ENCODE measurements at places on chromosomes 7 and 10. TPM values are rescaled to one million over a fixed set of nuclear protein-coding genes. Genes with fewer than 3 reads are reported as not detected.

GRCh38 chr7:44463169-44463808 is 27.2 kb downstream of the NUDCD3 start:
- peaks cover 69% of the 10 kb centered on the region for H3K4me1 ChIP-seq
- no peak overlapping the region for H3K4me3 ChIP-seq
- H3K27me3 ChIP-seq = no peaks in the 10 kb centered on the region
- no peak for DNase-seq

DNA sequence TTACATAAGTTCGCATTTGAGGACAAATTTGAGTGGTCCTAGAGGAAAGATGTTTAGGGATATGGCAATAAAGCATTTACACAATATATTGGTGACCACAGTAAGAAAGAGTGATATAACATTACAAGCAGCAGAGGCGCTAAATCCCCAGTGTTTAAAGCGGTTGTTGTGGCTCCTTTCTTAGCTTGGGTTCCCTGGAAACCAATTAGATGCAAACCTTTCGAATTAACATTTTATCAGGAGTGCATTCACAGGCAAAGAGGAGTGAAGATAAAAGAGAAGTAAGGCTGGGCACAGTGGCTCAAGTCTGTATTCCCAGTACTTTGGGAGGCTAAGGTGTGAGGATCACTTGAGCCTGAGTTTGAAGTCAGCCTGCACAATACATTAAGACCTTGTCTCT is 331.1 kb downstream of the BICC1 start:
- no peak overlapping the region for H3K27ac ChIP-seq
- H3K4me3 ChIP-seq = no peak overlapping the region
- H3K4me1 ChIP-seq = no peaks in the 10 kb centered on the region

The BLOC1S2 gene
- 57.1 TPM for total RNA-seq

GRCh38 chr7:67518580-67518979 is 521.9 kb downstream of the TYW1 start:
- H3K4me3 ChIP-seq = no peak overlapping the region
- no peak for DNase-seq
- H3K36me3 ChIP-seq = no peaks in the 10 kb centered on the region
- H3K4me1 ChIP-seq = no peaks in the 10 kb centered on the region
- H3K27me3 ChIP-seq = no peaks in the 10 kb centered on the region

The TMUB1 gene
- 59.3 TPM for total RNA-seq

DNA sequence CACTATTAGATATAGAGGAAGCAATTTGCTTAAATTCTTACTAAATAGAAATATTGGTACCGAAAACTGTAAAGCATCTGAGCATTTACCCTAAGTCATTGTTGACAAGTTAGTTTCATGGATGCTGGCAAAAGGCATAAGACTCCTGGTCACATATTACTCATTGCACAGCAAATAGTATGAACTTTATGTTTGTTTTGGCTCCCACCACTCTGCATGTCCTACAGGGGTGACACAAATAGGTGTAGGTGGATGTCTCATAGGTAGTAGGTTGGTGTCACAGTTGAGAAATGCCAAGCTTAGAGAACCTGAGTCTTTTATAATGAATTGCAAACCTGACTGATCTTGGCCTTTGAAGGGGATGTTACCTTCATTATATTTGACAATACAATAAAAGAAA is 199.6 kb upstream of the SEMA3D start:
- DNase-seq = no peak
- H3K36me3 ChIP-seq = no peaks in the 10 kb centered on the region
- no peak overlapping the region for H3K27ac ChIP-seq
- H3K27me3 ChIP-seq = no peaks in the 10 kb centered on the region

DNA sequence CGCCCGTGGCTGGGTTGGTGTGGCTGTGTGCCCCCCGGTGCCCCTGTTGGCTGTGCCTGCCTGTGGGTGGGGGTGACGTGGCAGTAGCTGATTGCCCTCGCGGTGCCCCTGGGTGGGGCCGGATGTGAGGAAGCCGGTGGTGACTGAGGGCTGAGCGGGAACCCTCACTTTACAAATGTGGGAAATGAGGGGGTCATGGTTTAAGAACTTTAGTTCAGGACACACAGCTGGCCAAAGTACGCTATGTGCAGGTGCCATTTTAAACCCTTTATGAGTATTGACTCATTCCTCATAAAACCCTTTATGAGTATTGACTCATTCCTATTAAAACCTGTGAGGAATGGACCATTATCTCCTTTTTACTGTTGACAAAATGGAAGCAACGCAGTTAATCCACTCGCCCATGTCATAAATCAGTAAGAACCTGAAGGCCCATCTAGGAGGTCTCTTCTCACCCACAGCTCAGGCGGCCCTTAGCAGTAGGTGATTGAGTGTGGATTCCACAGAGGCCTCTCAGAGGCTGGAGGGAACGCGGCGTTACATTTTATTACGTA is 290.1 kb upstream of the COBL start:
- no peaks in the 10 kb centered on the region for H3K36me3 ChIP-seq
- no peak overlapping the region for H3K4me3 ChIP-seq
- no peak overlapping the region for H3K27ac ChIP-seq
- no peaks in the 10 kb centered on the region for H3K27me3 ChIP-seq
- DNase-seq = no peak

- H3K4me1 ChIP-seq = peaks cover 3% of the 10 kb centered on the region
- H3K27ac ChIP-seq = no peak overlapping the region
- DNase-seq = no peak
- peaks cover 10% of the 10 kb centered on the region for H3K36me3 ChIP-seq
Measured at GRCh38 chr10:88920986-88921593, 31.5 kb downstream of the ACTA2 start.

The CLCN1 gene
- total RNA-seq = not detected

- H3K4me1 ChIP-seq = peaks cover 3% of the 10 kb centered on the region
- H3K36me3 ChIP-seq = no peaks in the 10 kb centered on the region
- peaks cover 13% of the 10 kb centered on the region for H3K27me3 ChIP-seq
Measured at GRCh38 chr10:71092812-71093401, 119.5 kb upstream of the UNC5B start.

- DNase-seq = peak; percentile 57
- peaks cover 16% of the 10 kb centered on the region for H3K36me3 ChIP-seq
- H3K27me3 ChIP-seq = no peaks in the 10 kb centered on the region
Measured at GRCh38 chr10:50540069-50540825, 83.5 kb downstream of the SGMS1 start.

The CADPS2 gene
- total RNA-seq = not detected

The CC2D2B gene
- total RNA-seq = not detected

GRCh38 chr10:95276367-95277200 is 14.2 kb downstream of the PDLIM1 start:
- no peaks in the 10 kb centered on the region for H3K4me1 ChIP-seq
- no peaks in the 10 kb centered on the region for H3K27me3 ChIP-seq
- no peak overlapping the region for H3K4me3 ChIP-seq
- H3K27ac ChIP-seq = no peak overlapping the region
- H3K36me3 ChIP-seq = no peaks in the 10 kb centered on the region
- no peak for DNase-seq

The RNF133 gene
- not detected for total RNA-seq

Data from activated naive CD8-positive, alpha-beta T cell treated with anti-CD3 and anti-CD28 coated beads for 36 hours (primary cell).